ENCODE measurements at places on chromosomes 5 and 9. TPM values are rescaled to one million over a fixed set of nuclear protein-coding genes. Genes with fewer than 3 reads are reported as not detected.

The SELENOP gene
- 0.64 TPM for polyA plus RNA-seq

The SHC3 gene
- not detected for polyA plus RNA-seq

The C7 gene
- not detected for polyA plus RNA-seq

The LMX1B gene
- not detected for polyA plus RNA-seq

The SLC34A1 gene
- polyA plus RNA-seq = not detected

The AFF4 gene
- polyA plus RNA-seq = 24.0 TPM

The COL23A1 gene
- polyA plus RNA-seq = not detected

DNA sequence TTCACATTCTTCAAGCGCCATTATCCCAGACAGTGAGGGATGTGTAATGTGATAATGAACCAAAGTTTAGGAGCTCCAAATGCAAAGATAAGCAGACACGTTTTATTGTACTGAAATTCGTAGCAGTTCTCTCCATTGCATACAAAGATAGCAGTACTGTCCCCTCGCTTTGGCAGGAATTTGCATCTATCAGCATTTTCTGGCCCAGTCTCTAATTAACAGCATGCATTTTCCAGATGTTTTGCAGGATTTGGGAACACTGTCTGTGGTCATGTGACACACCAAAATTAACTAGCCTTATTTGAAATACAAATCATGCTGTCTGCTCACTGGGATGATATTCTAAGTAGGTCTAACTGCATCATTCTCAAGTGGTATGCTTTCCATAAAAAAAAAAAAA, 235.9 kb upstream of the TRPM3 start:
- no peak for DNase-seq

GRCh38 chr9:121666294-121666693, 14.9 kb downstream of the DAB2IP start:
- DNase-seq = no peak

GRCh38 chr5:113204525-113205161, 228.0 kb downstream of the DCP2 start:
- DNase-seq = no peak

DNA sequence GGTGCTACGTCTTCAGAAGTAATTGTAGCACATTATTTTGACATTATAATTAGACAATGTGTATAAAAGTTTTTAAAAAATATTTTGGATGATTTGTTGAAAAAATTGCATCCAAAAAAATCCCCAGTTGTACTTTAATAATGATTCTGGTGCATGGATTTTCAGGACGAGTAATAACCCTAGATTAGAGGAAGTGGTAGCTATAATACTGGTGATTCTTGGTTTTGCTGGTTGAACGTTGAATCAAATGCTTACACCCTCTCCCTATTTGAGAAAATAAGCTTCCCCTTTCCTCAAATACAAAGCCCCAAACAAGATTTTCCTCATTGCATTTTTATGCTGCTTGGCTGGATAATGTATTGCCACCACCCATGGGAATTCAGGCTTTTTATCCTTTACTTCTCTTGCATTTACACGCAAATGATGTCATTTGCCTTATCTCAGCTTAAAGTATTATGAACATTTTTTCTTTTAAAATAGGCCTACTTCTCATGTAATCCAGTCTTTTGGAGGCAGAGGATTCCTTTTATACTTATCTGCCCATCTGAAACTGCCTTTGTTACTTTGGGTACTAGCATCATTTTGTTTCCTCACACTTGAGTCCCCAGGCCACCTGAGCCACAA, 86.3 kb downstream of the UBE2R2 start:
- no peak for DNase-seq

- DNase-seq = no peak
Observed at GRCh38 chr9:128619127-128619526, 37.5 kb downstream of the DYNC2I2 start.

DNA sequence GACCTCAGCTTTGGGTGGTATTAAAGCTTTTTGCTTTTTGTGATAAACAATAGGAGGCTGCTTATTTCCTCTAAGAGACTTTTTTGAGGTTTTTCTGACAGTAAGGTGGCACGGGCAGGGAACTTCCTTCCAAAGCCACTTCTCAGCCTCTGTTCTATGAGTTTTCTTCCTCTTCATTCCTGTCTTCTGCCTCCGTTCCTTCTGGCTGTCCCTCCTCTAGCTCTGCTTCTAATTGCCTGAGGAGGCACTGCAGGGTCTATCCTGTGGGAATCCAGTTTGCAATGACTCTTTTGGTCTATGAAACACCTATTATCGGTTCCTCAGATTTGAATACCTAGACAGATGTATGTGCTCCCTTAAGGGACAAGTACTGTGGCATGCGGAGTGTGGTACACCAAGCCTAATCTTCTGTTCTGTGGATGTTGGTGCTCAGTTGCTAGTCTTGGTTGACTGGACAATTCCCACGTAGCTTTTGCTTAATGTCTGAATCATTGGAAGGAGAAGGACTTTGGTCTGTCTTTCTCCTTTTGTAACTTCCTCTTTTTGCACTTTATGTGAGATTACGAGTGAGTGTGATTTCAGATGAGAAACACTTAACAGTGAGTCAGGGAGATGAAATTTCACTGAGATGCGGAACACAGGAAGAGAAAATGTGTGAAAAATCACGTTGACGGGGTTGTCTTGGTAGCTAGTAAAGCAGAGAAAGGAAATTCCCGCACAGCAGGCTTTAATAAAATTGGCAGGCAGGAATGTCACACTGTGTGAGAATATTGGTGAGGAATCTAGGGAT, 305.2 kb downstream of the EFNA5 start:
- no peak for DNase-seq

GRCh38 chr9:133836001-133836758, 98.0 kb upstream of the SARDH start:
- DNase-seq = no peak

DNA sequence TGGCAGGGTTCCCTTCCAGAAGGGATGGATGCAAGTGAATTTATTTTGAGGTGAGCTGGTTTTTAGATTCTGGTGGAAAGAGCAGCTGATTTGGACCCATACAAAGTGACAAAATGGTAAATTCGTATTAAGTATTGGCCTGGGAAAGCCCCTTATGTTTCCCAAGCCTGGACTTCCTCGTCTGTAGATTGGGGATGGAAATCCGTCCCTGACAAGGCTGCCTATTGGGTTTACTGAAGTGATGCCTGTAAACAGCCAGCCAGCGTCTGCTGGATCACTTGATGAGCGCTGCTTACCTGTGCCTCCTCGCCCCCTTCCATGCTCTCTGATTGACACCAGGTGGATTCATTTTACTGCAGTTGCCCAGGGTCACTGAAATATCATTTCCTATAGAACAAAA, 233.8 kb downstream of the GADD45G start:
- DNase-seq = no peak

GRCh38 chr5:23269981-23270380, 237.4 kb upstream of the PRDM9 start:
- no peak for DNase-seq

GRCh38 chr5:43227655-43228054, 35.6 kb downstream of the NIM1K start:
- DNase-seq = no peak

DNA sequence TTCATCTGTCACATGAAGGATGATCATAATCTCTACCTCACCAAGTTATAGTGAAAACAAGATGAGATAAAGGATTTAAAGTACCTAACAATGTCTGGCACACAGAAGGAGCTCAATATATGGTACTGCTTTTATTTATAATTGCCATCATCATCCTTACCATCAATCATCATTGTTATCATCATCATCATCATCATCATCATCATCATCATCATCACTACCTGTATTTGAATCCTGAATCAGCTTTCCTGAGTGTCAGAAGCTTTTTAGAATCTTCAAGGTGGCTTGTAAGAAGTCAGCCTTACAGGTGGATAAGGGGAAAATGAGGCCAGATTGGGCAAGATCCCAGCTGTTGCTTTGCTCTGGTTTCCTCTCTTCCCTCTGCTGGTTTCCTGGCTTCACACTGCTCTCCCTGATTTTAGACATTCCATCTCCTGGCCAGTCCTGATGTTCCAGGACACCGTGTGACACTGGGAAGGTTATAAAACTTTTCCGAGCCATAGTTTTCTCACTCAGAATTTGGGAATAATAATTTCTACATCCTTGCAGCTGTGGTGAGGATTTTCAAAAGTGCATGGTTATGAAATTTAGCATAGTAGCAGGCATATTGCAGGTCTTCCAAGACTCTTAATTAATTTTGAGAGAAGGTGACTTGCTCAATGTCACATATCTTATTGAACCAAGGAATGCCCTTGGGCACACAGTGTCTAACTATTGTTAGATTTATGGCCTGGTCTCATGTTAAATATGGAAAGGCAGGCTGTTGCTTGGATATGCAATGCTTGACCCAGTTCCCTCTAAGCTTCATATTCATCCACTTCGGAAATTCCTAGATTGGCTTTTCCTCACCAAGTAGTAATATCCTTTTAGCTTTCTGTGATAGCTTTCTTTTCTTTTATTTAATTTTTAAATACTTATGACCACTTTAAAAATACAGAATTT, 160.7 kb downstream of the TMEM38B start:
- DNase-seq = no peak

GRCh38 chr9:18129809-18130334, 344.1 kb upstream of the ADAMTSL1 start:
- no peak for DNase-seq

DNA sequence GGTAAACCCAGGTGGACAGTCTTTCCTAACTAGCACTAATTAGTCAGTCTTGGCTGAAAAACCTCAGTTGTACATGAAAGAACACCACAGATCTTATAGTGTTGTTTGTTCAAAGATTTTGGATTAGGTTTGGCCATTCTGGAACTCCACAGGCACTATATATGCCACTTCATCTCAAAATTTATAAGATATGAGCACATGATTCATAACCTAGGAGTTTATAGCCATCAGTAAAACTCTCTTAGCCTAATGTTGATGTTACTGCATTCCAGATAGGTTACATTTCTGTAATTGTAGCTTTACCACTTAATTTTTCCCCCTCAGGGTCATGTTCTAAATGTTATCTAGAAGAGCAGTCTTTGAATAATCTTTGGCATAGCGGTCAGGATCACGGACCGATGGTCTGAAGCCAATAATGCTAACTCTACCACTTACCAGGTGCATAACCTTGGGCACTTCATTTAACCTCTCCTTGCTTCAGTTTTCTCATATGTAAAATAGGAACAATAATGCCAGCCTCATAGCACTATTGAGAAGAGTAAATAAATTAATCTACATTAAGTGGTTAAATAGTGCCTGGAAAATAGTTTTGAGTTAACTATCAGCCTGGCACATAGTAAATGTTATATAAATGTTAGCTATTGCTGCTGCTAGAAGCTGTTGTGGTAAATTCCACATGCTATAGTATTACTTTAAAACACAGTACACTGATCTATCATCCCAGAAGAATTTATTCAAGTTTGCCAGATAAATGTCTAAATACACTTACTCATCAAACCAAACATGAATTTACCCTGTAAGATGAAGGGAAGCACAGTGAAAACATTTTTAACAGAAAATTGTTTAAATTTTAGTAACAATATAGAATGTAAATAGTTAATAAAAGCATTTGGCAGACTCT, 743.9 kb downstream of the NR2F1-AS1 start:
- DNase-seq = no peak

DNA sequence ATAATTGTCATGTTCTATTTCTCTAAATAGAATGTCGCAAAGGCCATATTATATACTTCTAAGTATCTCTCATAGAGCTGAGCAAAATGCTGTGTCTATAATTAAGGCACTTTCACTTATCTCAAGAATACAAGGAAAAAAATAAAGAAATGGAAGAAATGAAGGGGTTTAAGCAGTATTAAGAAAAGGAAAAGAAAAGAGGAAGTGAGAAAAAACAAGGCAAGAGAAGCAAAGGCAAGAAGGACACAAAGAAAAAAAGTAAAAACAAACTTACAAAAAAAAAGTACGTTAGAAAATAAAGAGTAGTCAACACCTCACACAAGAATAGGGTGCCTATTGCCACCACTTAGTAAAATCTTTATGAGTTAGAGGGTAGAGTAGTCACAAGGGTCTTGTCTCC, 506.2 kb downstream of the GABRG2 start:
- no peak for DNase-seq

DNA sequence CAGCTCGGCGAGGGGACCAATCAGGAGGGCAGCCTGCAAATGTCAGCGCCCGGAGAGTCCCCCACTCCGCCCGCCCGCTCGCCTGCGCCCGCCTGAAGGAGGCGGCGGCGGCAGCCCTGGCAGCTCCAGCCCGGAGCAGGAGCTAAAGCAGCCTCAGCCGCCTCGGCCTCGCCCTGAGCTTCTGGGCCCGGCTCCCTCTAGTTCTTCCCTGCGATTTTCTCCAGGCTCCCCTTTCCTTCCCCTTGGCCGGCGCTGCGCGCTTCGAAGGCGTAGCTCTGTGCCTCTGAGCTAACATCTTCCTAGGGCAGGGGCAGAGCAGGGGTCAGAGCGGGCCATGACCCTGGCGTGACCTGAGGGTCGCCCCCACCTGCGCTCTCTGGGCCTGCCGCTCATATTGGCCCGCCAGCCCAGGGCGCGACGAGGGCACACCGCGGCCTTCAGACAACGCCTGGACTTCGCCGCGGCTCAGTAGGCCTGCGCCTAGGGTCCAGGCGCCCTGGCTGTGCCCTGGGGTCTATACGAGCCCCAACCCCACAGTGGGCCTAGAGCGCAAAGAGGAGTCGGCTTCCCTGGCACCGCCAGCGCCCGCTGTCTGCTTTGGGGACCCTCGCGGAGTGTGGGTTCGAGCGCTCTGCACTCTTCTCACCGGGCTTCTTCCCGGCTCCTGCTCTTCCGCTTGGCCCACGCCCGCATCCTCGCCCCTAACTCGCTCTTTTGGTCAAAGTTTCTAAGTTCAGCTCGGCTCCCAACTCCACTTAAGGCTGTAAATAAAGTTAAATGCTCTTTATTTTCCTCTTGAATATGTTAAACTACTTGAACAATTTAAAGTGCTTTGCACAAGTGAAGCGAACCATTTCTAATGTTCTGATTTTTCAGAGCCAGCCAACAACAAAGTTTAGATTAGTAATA, 504 bp upstream of the OTP start:
- no peak for DNase-seq

GRCh38 chr9:122815544-122815943, 12.8 kb downstream of the PDCL start:
- DNase-seq = no peak

DNA sequence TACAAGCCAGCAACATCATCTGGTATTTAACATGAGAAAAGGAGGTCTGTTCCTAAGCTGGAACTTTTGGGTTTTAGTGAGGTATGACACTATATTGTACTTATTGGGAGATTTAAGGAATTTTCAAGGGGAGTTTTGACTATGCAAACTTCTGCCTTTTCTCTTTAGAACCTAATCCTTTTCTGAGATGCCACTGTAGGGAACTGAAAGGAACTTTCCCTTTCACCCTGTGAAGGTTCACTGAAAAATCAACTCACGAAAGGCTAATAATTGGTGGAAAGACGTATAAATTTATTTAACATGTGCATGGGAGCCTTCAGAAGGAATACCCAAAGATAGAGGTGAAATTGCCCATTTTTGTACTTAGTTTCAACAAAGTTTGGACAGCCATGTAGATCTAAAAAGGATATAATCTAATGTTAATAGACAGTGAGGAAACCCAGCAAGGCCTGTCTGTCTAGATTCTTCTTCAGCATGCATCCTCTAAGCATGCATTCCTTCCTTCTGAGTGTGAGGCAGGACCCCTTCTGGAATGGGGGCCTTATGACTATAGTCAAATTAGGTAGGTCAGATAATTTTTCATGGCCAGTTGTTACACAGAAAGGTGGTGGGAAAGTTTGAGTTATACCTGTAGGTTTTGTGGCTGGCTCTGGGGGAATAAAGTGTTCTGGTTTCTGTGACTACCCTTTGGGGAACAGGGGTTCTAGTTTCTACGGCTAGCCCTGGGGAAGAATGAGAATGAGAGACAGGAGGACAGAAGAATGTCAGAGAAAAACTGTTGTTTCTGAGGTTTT, 200.3 kb downstream of the C9orf152 start:
- no peak for DNase-seq
